ENCODE measurements at places on chromosomes 6 and 20. TPM values are rescaled to one million over a fixed set of nuclear protein-coding genes. Genes with fewer than 3 reads are reported as not detected.

DNA sequence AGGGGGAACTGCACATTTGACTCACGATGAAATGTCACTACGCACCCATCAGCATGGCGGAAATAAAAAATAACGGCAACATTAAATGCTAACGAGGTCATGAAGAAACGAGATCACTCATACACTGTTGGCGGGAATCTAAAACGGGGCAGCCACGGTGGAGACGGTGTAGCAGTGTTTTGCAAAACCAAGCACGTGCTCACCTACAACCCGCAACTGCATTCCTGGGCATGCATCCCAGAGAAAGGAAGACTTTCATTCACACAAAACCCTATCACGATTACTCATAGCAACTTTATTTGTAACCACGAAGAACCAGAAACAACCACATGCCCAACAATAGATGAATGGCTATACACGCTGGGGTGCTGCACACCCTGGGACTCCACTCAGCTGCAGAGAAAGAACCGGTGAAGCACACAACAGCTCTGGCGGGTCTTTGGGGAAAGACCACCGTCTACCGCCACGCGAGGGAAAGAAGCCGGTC lies 77.0 kb downstream of the YTHDF1 start:
- no peak for DNase-seq

DNA sequence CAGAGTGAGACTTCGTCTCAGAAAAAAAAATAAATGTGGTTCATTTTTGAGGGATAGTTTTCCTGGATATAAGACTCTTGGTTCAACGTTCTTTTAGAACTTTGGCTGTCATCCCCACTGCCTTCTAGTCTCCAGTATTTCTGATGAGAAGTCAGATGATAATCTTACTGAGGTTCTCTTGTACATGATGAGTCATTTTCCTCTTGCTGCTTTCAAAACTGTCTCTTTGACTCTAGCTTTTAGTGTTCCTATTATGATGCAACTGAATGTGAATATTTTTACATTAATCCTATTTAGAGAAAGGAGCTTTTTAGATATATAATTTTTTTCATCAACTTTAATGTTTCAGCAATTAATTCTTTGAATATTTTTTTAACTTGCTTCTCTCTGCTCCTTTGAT lies 46.0 kb upstream of the OR14J1 start:
- no peak for DNase-seq

GRCh38 chr6:1437553-1438406 lies 48.4 kb downstream of the FOXF2 start:
- no peak for DNase-seq

- no peak for DNase-seq
Observed at GRCh38 chr6:154236646-154237301, 119.8 kb downstream of the IPCEF1 start.

GRCh38 chr6:156974830-156975261 lies 197.7 kb downstream of the ARID1B start:
- no peak for DNase-seq

DNA sequence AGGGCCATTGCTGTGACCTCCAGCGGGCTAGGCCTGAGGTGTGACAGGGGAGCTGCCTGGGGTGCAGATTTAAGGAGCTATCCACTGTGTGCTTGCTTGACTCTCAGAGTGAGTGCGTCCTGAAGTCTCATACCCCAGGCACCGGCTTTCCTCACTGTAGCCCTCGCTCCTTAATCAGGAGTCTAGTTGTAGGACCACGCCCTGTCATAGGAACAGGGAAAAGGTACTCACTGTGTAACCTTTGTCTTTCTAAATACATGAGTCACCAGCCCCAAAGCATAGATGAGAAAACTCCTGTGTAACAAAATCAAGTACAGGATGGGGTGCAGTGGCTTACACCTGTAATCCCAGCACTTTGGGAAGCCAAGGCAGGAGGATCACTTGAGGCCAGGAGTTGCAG lies 141.7 kb downstream of the TMEM242 start:
- no peak for DNase-seq

DNA sequence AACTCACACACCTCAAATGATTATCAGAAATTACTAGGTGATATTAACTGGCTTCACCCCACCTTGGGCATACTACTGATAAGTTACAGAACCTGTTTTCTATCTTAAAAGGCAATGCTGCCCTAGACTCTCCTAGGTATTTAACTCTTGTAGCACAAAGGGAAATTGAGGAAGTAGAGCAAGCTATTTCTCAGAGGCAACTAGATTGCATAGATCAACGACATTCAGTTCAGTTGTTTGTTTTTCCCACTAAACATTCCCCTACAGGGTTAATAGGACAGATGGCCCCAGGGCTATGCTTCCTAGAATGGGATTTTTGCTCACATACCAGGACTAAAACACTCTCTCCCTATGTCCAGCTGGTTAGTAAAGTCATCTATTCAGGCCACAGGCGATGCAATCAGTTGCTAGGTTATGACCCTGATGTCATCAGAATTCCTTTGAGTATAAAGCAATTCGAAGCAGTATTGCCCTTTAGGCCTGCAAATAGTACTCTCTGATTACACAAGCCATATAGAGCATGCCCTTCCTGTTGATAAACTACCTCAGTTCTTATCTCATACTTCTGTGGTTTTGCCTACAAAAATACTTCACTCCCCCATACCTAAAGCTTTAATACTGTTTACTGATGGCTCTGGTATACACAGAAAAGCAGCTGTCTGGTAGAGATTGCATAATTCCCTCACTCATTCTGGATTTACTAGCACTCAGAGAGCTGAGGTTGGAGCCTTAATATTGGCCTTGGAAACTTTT lies 67.4 kb upstream of the ASCC3 start:
- no peak for DNase-seq

DNA sequence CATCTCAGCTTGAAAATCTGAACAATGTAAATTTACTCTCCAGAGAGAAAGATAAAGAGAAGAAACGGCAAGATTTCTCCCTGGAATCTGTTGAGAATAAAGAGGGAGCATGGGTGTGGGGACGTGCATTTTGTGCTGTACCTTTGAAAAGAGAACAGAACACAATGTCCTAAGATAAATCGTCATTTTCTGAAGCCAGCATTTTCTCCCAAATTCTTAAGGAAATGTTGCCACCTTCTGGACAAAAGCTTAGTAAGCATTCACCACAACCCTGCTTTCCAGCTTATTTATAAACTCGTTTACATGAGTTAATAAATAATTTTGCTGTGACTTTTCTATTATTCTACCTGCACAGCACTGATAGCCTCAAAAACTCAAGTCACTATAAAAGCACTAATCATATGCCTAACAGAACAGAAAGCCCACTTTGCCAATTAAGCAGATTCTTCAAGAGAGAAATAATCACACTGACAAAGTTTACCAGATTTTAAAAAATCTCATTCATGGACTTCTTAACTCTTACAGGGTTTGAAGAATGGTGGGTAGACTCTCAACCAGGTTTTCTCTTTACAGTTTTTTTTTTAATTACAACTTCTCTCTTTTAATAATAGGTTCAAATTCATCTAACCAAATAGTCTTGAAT lies 155.8 kb downstream of the MBOAT1 start:
- no peak for DNase-seq

- no peak for DNase-seq
Observed at GRCh38 chr20:50541606-50542041, 31.4 kb downstream of the PTPN1 start.

- no peak for DNase-seq
Observed at GRCh38 chr6:166952121-166952520, 4.2 kb downstream of the RNASET2 start.

DNA sequence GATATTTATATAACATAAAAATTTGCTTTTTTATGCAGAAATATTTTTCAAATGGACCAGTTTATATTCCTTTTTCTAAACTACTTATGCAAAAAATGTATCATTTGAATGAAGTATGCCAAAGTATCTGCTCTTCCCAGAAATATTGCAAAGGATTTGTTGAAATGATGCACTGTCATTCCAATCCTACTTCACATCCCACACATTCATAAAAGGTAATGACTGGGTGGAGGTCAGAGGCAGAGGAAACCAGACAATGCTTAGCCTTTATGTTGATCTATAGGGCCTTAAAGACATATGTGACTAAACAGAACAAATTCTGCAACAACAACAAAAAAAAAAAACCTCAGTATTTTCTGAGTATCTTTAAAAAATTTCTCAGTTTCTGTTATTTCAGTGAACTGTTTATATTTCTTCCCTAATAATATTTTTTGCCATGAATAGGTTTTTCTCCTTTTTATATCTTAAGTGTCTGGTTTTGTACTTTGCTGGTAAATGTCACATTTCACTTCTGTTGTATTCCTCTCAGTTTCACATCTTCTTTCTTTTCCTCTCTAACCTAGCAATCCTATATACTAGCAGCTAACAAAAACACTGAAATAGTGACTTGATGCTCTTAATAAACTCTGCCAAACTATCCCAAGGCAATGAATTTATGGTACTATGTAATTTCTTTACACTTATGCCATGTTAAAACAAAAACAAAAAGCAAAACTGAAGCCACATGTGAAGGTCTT lies 374.1 kb downstream of the BCKDHB start:
- no peak for DNase-seq

- DNase-seq, result no peak
Observed at GRCh38 chr20:42214074-42214473, 595.9 kb upstream of the CHD6 start.

DNA sequence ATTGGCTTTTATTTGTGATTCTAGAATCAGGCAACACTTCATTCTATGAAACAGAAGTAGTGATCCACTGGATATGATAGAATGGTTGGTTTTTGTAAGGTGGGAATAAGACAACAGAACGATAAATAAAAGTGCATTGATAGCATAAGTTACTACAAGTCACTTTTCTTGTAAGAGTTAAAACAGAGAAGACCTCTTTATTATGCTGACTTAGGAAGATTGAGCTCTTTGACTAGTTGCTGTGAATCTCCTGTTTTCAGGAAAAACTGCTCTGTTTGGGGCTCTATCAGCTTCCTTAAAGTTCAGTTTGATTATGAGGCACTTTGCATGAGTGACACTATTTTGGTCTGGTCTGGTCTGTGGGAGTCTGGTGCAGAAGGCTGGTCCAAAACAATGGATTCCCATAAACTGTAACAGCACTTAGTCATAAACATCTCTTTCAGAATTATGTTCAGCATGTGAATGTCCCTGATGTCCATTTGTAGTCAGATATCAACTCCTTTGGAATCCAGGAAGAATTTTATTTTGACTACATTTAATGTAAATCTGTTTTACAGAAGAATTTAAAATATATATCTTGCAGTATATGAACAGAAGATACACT lies 35.0 kb upstream of the DSE start:
- DNase-seq, result no peak

DNA sequence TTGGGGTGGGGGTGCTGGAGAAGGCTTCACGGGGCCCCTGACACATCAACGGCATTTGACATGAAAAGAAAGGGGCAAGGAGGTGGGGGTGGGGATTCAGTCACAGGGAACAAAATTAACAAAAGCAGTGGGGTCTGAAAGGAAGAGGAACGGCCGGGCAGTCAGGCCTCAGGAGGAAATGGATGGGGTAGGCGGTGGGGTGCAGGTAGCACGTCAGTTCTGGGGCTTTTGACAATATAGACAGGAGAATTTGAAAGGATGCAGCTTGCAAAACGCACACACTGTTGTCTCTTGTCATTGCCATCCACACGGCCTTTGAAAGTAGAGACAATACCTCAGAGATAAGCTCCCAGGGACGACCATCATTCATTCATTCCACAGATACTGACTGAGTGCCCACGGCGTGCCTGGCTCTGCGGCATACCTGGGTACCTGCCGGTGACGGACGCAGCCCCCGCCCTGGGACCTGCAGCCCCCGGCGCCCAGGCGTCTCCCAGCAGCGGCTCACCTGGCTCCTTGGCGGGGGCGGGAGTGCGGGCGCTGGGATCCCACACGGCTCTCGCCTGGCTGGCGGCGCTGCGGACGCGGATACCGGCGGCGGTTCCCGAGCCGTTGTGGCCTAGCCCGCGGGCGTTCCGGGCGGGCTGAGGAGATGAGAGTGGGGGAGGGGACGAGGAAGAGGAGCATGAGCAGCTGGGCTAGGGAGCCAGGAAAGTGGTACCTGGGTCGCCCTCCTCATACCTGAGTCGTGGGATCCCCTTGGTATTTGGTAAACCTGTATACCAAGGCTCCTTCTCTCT lies at the start of gene SLC26A8:
SLC26A8 (minus strand) TSS at position 646 of the 800 bp plus-strand sequence. CDS start 4,934 bp downstream, outside the sequence.
- no peak for DNase-seq

DNA sequence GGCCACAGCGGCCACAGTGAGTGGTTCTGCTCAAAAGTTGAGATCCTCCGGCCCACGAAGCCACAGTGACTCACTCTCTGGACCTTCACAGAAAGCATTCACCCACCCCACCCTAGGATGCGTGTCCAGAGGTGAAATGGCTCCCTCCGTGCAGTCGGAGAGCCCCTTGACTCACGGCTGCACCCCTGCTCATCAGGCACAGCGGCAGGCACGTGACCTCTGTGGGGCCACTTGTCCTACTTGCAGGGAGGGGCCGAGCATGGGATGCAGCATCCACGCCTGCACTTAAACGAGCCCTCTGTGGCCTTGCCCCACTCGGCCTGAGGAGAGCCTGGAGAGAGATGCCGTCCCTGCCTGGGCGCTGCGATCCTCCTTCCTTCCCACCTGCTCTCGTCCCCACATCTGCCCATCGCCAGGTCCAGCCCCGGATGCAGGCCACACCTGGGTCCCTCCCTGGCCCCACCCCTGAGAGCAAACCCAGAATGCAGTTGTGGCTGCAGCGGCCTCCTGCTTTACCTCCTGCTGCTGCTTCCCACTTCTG lies 28.7 kb downstream of the NTSR1 start:
- DNase-seq, result peak; percentile 9

DNA sequence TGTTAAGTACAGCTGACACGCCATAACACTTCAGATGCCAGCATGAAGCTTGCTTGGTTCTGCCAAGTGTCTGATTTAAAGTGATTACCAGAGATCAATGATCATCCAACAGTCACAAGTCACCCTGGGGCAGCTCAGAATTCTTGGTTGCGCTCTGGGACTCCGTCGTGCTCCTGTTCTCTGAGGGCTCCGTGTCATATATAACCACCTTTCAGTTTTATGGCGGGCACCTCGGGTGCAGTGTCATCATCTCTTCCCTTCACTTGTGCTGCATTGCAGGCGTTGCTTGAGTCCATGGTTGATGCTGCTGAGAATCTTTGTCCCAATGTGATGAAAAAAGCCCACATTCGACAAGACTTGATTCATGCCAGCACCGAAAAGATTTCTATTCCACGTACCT lies 101.4 kb upstream of the SCGN start:
- DNase-seq, result no peak

The SYCP2 gene
- total RNA-seq, result 0.72 TPM

The VWA7 gene
- total RNA-seq, result 25.2 TPM

All from ovary (tissue), 10 donors.